ENCODE measurements at places on chromosomes 11 and 22.

GRCh38 chr11:131672191-131672590 is 301.8 kb downstream of the NTM start:
- DNase-seq: no peak

GRCh38 chr22:27863556-27863955 is 55.5 kb downstream of the PITPNB start:
- no peak for DNase-seq

DNA sequence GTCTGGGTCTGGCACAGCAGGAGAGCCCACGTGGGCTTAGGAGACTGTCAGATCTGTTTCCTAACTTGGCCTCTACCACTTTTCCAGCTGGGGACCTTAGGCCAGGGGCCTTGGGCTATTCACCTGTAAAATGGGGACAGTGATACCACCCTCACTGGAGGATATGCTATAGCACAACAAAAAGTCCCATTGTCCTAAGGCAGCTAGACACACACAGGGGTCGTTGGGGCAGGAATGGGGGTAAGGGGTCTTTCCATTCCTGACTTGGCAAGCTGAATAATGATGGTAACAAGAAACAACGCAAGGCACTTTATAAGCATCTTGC is 2.6 kb upstream of the SH3BP1 start:
- no peak for DNase-seq

DNA sequence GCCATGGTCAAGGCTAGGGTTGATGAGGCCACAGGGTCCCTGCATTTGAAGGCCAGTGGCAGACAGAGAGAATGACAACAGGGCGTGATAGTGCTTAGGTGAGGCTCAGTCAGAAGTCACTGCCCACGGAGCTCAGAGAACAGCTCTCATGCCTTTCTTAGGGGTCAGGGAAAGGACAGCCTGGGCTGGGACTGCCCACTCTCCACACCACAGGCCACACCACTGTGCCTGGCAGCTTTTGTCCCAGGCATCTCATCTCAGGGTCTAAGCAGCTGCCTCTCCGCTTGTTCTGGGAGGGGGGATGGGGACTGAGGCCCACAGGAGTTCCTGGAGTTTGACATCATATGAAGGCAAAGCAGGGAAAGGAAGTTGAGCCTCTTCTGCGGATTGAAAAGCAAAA is 150.2 kb upstream of the B3GAT1 start:
- DNase-seq: no peak

- no peak for DNase-seq
Measured at GRCh38 chr22:43847376-43848289, 14.7 kb downstream of the SULT4A1 start.

- no peak for DNase-seq
Measured at GRCh38 chr11:1470681-1471611, 15.6 kb downstream of the MOB2 start.

Data from GM12878 (cell line).